Gastrocnemius medialis (tissue), 4 donors: ENCODE measurements at places on chromosomes 16 and 17.

- no peak for DNase-seq
Measured at GRCh38 chr17:77118251-77118928, 22.4 kb upstream of the SEC14L1 start.

DNA sequence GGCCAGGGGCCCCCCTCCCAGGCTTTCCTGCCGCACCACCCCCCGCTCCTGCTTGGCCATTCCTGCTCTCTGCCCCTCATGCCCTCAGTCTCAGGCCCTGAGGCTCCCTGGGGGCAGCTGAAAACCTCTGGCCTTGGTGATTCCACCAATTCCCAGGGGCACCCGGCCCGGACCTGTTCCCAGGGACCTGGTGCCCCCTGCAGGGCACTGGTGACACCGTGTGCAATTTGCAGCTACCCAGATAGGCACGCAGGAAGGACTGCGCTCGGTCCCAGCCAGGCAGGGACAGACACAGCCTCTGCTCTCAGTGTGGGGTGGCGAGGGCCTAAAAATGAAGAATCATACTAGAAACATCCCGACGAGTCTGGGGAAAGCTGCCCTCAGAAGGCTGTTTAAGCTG lies 13.4 kb downstream of the WFDC1 start:
- no peak for DNase-seq

GRCh38 chr17:77746896-77747554 lies 211.5 kb upstream of the TNRC6C start:
- no peak for DNase-seq

DNA sequence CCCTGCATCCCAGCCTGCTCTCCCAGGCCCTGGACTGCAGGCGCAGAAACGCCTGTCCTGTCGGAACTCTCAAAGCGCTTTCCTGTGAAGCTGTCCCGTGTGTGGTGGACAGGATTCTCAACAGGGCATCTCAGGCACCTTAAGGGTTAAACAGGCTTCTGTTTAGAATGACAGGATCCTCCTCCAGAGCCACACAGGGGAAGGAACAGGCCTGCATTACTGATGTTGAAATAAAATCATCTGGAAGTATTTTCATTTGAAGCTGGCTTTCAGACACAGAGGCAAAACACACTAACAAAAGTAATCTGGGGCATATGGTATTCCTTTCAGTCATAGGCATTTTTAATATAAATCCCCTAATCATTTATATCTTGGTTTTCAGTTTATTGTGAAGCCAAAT lies 7.4 kb downstream of the HS3ST3A1 start:
- no peak for DNase-seq
